ENCODE measurements at places on chromosomes 4 and X.

DNA sequence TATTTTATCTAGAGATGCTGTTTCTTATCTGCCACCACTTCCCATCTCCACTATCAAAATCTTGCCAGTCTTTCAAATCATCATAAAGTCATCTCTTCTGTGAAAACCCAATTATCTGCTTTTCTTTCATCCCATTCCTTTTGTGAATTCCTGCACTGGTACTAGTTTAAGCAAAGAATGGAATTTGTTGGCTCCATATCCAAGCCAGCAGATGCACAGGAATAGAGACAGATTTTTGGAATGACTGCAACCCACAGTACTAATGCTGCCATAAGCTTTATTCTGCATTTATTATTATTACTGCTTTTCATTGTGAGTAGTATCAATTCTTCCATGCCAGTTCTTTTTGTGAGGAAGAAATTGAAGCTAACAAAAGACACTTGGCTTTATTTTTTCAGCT is 616.7 kb downstream of the RAPGEF2 start:
- DNase-seq, result no peak

DNA sequence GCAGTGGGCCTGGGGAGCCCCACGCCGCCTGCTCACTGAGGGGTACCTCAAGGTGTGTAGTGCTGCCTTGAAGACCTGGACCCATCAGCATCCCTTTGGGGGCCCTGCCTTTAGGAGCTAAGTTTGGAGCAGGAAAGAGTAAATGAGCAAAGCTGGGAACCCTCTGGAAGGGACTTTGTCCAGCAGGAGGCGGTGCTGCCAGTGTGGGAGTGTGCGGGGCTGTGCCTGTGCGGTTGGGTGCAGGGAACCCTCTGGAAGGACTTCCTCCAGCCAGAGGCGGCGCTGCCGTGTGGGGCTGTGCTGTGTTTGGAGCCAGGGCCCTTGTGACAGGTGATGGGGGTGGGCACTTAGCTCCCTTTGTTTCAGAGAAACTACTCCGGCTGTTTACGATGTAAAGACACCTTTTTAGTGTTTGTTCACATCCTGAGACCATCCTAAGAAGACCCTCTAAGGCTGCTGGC is 25.8 kb downstream of the RGS12 start:
- DNase-seq, result no peak

GRCh38 chr4:83010111-83010521 is 507 bp downstream of the LIN54 start:
- DNase-seq, result no peak

DNA sequence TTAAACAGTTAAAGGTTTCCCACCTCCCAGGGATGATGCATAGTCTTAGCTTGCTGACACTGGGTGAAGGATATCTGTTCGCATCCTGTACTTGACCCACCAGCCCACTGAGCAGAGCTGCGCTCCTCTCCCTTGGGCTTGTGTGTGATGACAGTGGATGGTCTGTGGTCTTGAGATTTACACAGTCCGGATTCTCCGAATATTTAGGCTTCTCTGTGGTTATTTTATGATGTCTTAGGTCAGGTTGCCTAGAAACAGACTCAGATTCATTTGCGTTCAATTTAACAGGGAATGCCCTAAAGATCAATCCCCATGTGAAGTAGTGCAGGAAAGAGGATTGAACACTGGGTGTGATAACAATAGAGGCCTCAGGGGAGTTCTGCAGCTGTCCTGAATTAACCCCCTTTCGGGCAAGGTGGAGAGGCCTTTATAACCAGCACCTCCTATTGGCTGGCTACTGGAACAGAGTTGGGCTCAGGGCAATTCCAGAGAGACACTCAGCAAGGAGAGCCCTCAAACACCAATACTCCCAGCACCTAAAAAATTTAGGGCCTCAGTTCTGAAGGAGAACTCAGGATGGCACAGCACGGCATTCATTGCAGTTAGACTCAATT is 653.2 kb upstream of the GALNT7 start:
- no peak for DNase-seq

GRCh38 chr4:105966051-105966450 is 70.8 kb downstream of the NPNT start:
- no peak for DNase-seq

- DNase-seq, result no peak
Measured at GRCh38 chr4:184442314-184442635, 32.1 kb downstream of the IRF2 start.

GRCh38 chrX:52359614-52360232 is 9.1 kb upstream of the XAGE2 start:
- no peak for DNase-seq

DNA sequence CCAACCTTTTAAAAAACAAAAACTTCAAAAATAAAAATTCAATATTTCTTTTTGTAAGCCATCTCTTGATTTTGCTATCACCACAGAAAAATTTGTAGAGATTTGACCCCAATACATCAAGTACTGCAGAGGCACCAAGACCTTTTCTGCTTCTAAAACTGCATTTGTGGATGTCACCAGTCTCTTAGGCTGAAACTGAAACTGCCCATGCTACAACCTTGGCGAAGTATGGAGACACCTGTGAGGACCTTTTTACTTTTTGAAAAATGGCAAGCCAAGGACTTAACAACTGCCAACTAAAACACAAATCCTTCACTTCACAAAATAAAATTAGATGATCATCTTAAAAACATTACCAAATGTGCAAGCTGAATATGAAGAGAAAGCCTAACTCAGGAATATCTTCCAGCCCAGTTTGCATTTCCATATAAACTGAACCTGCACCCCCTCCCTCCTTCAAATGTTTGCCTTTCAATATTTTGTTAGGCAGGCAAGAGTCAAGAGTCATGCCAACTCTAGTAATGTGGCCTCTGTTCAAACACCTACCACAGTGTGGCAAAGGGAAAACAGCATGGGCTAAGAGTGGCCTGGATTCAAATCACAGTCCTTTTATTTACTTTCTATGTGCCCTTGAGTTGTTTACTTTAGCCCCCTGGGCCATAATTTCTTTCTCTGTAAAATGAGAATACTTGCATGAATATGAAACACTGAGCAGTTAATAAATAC is 389.4 kb downstream of the OPHN1 start:
- peak; percentile 2 for DNase-seq

GRCh38 chrX:86002076-86002896 is 45.1 kb downstream of the CHM start:
- DNase-seq, result no peak

DNA sequence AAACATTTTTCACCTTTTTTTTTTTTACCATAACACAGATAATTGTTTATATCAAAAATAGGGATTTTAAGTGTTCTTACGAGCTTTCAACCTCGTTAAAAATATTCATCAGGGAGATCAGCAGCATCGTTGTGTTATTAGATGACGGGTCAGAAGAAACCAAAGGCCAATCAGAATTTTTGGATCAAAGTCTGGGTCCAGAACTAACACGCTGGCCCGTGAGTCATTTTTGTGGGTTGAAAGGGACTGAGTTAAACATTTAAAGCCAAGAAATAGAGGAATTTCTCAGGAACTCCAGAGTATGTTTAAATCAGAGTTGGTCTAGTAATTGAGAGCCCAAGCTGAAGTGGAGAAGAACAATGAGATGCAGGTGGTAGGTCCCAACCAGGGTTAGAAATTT is 170.8 kb downstream of the TLL1 start:
- DNase-seq, result no peak

DNA sequence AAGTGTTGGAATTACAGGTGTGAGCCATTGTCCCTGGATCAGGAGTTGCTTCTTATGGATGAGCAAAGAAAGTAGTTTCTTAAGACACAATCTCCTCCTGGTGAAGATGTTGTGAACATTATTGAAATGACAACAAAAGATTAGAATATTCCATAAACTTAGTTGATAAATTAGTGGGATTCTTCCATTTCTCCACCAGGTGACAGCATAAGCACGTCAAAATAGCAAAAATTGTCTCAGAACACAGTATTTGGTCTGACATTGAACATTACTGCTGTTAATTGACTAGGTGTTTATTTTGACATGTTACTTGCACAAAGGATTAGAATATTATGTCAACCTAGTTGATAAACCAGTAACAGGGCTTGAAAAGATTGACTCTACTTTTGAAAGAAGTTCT is 21.6 kb downstream of the CLDN34 start:
- DNase-seq, result peak; percentile 57

- no peak for DNase-seq
Measured at GRCh38 chr4:78692822-78693170, 83.4 kb upstream of the BMP2K start.

GRCh38 chr4:166363198-166363597 is 490.2 kb downstream of the TLL1 start:
- DNase-seq, result no peak

- no peak for DNase-seq
Measured at GRCh38 chr4:36417146-36417545, 135.7 kb downstream of the DTHD1 start.

DNA sequence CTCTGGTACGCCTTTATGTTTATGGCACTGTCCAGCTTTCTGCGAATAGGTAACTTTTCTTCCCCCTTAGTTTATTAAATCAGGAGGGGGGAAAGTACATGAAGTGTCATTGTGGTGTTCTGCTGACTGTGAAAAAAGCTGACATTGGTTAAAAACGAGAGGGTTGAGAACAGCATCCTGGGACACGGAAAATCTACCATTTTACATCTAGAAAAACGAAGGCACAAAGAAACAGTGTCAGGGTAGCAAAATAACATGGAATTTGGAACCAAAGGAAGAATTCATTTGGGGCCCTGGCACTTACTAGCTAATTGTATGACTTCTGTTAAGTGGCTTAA is 1.2 kb upstream of the AMOT start:
- no peak for DNase-seq

- DNase-seq, result no peak
Measured at GRCh38 chr4:44679060-44679459, 840 bp downstream of the GUF1 start.

DNA sequence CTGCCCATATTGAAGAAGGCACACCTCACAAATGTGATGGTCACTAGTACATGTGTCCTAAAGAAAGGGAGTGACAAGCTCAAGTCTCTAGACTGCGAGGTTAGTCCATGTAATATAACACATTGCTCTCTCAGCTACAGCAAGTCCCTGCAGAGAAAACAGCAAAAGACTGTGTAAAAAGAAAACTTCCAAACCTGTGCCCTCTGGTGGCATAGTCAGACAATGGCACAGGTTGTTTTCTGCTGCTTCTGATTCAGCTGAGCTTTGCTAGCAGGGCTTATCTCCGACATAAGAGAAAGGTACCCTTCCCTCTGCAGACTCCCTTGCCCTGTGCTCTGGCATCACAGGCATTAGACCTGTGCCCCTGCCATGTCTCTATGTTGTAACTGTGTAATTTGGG is 1.4 kb upstream of the SERPINA7 start:
- DNase-seq, result no peak

GRCh38 chrX:38939067-38939466 is 137.8 kb downstream of the MID1IP1 start:
- DNase-seq, result no peak

DNA sequence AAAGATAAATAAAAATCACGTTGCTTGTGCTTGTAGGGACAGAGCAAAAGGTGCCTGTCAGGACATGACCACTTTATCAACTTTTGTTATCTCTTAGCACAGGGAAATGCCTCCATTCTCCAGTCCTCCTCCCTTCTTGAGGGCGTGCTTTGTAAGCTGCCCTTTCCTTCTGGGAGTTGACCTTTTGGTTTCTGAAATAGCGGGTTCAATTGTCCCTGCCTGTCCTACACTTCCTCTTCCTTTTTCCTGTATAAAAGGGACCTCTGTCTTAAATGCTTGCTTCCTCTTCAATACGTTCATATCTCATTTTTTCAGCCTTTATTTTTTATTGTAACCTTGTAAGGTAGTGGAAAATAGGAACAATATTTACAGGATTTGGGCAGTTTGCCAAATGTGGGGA is 153.5 kb downstream of the SH3BGRL start:
- no peak for DNase-seq

- no peak for DNase-seq
Measured at GRCh38 chrX:94053575-94053974, 379.6 kb downstream of the FAM133A start.

- no peak for DNase-seq
Measured at GRCh38 chr4:155974996-155975395, 21.3 kb upstream of the CTSO start.

GRCh38 chr4:85477534-85477933 is 2.6 kb downstream of the ARHGAP24 start:
- DNase-seq, result no peak

DNA sequence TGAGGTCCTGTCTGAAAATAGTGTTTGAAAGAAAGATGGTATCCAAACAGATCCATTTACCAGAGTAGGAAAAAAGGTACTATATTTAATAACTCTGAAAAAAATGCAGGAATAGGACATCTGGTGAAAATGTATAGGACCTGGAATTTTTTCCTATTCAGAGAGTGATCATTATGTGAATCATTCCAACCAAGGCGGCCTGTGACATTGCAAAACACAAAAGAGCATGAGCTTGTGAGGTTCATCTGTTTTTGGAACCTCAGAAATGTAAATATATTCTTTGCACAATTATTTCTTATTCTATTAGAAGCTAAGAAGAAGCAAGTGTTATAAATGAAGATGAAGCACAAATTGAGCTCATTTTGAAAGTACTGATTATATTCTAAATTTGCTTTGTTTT is 2.0 kb downstream of the C4orf51 start:
- DNase-seq, result no peak

GRCh38 chrX:2610246-2611170 is 80.6 kb upstream of the CD99 start:
- DNase-seq, result no peak

GRCh38 chr4:128565565-128566186 is 243.8 kb upstream of the JADE1 start:
- DNase-seq, result peak; percentile 63

- DNase-seq, result peak; percentile 1
Measured at GRCh38 chrX:119075270-119076025, 2.7 kb downstream of the CT47C1 start.

DNA sequence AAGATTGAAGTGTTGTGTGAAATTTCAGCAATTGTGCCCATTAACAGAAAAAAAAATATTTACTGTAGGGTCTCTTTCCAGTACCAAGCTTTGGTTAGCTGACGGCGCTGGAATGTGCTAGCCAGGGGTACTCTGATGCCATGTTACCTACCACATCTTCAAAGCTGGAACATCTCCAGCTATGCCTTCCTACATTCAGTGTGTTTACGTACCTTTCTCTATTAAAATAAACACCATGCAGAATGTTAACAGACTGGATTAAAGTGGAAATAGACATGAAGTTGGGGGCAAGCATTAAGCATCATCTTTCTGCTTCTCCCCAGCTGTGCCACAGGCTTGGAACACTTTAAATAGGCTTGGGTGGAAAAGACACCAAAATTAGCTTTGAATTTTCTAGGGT is 65.9 kb downstream of the USP38 start:
- DNase-seq, result no peak

GRCh38 chr4:15652191-15652590 is 3.0 kb downstream of the FBXL5 start:
- DNase-seq, result no peak

- DNase-seq, result no peak
Measured at GRCh38 chrX:51257490-51257889, 75.1 kb upstream of the NUDT10 start.

DNA sequence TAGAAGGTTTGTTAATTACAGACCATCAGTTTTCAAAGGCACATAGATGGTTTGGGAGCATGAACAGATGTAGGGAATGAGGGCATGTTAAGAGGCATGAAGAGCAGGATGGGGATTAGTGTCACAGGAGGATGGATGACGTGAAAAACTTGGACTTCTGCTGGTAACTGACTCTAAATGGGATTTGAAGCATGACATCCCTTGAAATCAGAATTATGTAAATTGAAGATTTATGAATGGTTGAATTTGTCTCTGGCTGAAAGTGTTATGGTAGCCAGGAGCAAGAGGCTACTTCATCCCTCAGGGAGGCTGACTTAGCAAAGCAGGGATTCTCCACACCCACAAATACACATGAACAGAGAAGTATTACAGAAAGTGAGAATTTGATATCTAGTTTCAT is 454.6 kb downstream of the MAGEB5 start:
- DNase-seq, result no peak

Data from T47D (cell line).